ENCODE measurements at places on chromosomes 2 and 18.

- DNase-seq = no peak
Observed at GRCh38 chr2:191565120-191565519, 112.8 kb upstream of the NABP1 start.

DNA sequence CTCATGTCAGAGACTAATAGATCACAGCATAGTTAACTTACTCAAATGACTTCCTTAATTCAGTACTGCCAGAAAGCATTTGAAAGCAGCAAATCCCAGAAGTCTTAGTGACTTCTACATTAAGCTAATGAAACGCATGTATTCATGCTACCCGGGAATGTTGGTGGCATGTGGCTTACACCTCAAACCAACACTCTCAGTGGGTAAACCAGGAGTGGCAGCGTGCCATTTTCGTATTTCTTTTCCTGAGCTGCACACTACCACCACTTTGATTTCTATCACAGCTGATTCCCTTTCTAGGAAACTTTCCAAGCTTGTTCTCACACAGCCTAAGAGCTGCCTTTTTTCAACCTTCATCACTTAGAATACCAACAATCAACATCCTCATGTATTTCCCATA is 646.6 kb downstream of the NRXN1 start:
- no peak for DNase-seq

DNA sequence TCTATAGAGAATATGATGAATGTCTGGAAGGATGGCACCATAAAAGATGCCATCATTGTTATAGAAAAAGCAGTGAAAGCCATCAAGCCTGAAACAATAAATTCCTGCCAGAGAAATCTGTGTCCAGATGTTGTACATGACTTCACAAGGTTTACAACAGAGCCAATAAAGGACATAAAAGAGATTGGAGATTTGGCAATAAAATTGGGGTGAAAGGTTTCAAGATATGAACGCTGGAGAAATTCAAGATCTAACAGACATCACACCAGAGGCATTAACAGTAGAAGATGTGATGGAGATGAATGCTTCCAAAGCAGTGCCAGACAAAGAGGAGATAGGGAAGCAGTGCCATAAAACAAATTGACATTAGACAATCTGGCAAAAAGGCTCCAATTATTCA is 518.8 kb upstream of the ACVR2A start:
- DNase-seq = no peak

GRCh38 chr2:68190991-68191731 is 33.5 kb downstream of the PNO1 start:
- DNase-seq = no peak

- DNase-seq = no peak
Observed at GRCh38 chr2:225494100-225494459, 94.6 kb downstream of the NYAP2 start.

GRCh38 chr2:43041661-43042360 is 184.6 kb downstream of the ZFP36L2 start:
- DNase-seq = no peak

- DNase-seq = no peak
Observed at GRCh38 chr2:100800915-100801314, 19.0 kb upstream of the NPAS2 start.

- DNase-seq = no peak
Observed at GRCh38 chr2:12710301-12710700, 6.4 kb upstream of the TRIB2 start.

DNA sequence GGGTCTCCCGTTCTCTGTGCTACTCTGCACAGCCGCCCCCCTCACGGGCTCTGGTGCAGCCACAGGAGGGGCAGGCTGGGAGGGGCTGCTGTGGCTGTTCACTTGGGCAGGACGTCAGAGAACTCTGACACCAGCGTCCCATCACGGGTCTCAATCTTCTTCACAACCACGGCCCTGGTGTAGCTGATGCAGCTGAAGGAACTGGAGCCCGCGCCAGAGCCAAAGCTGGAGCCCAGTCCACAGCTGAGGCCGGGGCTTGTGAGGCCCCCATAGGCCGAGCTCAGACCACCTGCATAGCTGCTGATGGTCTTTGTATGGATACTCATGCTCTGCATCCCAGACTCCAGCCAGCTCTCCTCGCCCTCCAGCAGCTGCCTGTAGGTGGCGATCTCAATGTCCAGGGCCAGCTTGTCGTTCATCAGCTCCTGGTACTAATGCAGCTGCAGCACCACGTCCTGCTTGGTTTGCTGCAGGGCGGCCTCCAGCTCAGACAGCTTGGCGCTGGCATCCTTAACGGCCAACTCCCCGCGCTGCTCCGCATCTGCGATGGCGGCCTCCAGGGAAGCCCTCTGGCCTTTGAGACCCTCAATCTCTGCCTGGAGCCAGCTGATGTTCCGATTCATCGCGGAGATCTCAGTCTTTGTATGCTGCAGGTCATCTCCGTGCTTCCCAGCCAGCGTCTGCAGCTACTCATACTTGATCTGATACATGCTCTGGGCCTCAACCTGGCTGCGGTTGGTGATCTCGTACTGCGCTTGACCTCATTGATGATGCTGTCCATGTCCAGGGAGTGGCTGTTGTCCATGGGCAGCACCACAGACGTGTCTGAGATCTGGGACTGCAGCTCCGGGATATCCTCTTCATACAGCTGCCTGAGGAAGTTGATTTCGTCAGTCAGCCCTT is 7.4 kb upstream of the DUSP19 start:
- no peak for DNase-seq

DNA sequence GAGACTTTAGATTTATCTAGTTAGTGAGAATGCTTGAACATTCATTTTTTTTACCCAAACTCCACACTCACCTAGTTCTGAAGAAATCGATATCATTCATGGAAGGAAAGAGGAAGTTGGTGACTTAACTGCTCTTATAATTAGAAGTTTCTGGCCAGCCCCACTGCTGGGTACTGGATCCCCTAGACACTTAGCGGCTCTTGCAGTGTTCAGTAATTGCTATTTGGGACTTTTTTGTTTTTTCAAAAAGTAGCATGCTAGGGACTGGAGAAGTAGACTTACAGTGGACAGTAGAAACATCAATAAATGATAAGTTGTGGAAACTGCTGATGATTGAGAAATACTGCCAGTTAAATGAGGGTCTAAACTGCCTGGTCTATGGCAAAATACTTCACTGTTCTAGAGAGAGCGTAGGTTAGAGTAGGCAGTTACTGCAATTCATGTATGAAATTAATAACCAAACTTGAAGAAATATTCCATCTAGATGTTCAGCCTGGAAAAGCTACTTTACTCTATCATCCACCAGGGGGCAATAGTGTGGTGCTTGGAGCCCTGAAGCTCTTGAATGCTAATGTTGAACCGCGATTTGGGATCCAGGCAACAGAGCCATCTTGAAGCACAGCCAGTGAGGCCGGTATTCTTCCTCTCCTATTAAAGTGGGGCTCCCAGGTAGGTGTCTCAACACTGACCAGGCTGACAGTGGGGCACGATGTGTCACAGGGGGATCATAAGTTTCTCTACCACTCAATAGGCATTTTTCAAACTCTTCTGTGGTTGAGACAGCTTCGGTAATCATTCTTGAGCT is 146.1 kb upstream of the SESTD1 start:
- DNase-seq = no peak

GRCh38 chr2:219126555-219126954 is 34.1 kb downstream of the NHEJ1 start:
- no peak for DNase-seq

- DNase-seq = no peak
Observed at GRCh38 chr18:48711651-48712486, 173.0 kb downstream of the CTIF start.

- DNase-seq = no peak
Observed at GRCh38 chr2:11976073-11976472, 229.6 kb downstream of the LPIN1 start.

DNA sequence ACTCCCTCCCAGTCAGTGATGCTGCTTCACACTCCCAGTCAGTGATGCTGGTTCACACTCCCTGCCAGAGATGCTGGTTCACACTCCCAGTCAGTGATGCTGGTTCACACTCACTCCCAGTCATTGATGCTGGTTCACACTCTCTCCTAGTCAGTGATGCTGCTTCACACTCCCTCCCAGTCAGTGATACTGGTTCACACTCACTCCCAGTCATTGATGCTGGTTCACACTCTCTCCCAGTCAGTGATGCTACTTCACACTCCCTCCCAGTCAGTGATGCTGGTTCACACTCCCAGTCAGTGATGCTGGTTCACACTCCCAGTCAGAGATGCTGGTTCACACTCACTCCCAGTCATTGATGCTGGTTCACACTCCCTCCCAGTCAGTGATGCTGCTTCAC is 34.3 kb upstream of the KCNG2 start:
- no peak for DNase-seq

DNA sequence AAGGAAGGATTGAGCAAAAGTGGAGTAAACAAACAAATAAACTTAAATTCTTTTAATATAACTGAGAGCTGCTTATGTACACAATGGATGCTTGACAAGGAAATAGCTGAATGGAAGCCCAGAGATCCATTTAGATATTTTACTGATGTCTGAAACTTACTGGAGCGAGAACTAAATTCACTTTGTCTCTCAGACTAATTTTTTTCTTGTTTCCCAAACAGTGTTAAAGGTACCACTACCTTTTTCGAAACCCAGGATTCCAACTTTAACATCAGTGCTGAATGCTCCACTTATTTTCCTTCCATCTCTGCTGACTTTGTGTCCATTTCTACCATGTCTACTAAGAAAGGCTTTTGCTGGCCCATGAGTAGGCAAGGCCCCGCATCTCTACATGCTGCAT is 4.0 kb downstream of the EFEMP1 start:
- DNase-seq = no peak

DNA sequence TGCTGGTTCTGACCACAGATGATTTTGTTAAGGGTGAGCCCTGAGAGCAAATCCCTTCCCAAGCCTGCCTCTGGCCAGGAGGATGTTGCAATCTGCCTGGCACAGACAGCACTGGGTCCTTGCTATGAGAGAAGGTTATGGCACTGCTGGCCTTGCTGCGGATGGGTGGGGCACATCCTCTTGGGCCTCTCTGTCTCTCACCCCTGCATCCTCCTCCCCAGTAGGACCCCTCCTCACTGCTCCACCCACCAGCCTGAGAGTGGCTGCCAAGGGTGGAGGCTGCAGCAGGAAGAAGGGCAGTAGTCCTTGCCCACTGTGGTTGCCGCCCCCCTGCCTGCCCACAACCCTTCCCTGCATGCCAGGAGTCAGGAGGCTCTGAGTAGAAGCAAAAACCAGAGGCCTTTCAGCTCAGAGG is 180.9 kb downstream of the ZBTB7C start:
- DNase-seq = no peak

- no peak for DNase-seq
Observed at GRCh38 chr2:47636176-47636575, 146.8 kb upstream of the MSH6 start.

DNA sequence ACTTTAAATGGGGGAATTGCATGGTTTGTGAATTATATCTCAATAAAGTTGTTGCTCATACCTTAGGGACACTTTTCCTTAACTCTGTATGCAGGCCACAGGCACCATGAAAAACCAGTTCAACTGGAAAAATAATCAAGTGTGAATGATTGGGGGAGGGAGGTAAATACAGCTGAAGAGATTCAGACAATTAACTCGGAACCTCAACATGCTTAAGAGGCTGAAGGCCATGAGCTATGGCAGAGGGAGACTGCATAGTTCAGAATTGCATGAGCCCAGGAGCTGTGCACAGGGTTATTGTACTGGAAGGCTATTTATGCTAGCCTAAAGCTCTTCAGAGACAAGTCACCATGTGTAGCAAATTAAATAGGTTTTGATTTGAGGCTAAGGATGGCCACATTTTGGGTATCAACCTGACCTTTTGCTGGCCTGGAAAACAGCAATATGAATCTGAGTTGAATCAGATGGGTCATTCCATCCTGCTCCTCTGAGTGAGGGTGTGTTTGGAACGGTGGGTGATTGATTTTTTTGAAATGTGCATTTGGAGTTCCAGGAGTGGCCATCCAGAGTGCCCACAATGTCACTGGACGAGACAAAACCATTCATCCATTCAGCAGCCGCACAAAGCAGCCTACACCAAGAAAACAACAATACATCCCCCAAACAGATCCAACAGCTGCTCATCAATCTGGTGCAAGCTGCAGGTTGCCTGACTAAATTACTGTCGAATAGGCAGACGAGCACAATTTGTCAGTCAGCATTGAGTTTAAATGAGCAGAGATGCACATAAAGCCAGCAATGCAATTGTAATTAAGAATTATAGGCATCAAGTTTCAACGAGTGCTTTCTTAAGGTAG is 42.5 kb downstream of the HRH4 start:
- DNase-seq = no peak

GRCh38 chr2:196606516-196606915 is 33.0 kb upstream of the CCDC150 start:
- no peak for DNase-seq

DNA sequence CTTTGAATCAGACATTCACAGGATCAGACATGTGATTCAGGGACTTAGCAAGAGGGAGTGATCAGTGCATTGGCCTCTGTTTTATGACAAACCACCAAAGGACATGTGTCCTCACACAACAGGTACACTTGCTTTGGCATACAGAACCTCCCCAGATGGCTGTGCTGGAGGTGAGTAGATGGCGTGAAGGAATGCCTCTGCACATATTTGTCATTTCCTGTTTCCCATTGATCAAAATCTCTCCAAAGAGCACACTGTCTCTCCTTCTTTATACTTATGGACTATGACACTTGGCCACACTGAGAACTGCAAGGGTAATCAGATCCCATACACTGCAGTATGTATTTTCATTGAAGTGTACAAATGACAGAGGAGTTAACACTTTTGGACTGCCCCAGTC is 927.6 kb downstream of the TSN start:
- no peak for DNase-seq

DNA sequence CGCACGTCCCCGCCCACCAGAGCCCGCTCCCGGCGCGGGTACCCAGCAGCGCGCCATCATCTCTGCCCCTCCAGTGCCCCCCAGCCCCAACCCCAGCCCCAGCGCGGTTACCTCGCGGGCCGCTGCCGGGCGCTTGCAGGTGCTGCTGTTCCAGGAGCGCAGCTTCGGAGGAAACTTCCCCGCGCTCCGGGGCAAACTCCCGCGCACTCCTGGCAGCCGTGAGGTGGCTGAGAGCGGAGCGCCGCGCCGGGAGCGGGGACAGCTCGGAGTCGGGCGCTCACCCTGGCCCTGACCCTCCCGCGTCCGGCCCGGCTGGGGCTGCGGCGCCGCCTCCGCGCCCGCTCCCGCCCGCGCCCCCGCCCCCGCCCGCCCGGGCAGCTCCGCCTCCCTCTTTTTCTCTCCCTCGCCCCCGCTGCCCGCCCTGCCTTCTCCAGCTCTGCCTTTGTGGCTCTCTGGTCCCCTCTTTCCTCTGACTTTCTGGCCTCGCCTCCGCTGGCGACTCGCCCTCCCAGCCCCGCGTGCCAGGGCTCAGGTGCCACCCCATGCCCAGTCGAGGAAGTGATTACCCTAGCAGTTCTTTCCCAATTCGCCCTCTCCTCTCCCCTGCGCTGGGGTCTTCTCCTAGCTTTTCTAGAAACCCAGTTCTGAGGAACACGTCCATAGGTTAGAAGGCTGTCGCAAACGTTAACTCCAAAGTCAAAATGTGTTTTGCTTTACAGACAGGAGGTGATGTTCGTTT is at the start of gene CHST9:
Gene CHST9 (minus strand): TSS at position 284 of the 739 bp plus-strand sequence. CDS start 42,499 bp downstream, outside the sequence.
- DNase-seq = no peak

DNA sequence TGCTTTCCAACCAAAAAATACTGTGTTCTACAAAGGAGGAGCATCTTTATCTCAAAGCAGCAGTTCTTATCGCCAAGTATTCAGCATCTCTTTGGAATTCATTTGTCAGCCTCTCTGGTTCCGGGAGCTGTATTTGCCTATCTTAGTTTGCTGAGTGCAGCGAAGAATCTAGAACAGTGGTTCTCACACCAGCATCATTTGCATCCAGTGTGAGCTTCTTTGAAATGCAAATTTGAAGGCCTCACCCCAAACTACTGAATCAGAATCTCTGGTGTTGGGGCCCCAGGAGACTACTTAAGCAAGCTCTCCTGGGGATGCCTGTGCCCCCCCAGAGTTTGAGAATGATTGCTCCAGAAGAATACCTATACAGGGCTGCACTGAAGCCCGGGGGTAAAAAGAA is 1.5 kb upstream of the PTPN2 start:
- DNase-seq = no peak

Measured in activated T-helper 1 cell treated with anti-CD3 and anti-CD28 coated beads, Interleukin-2, amount 50 U/mL, for 16 hours (primary cell).